ENCODE measurements at places on chromosomes 11 and 22. TPM values are rescaled to one million over a fixed set of nuclear protein-coding genes. Genes with fewer than 3 reads are reported as not detected.

The ZNF280A gene
- total RNA-seq: not detected

The TMEM132A gene
- total RNA-seq: 41.5 TPM

The IGSF9B gene
- 2.2 TPM for total RNA-seq

The FGF19 gene
- total RNA-seq: not detected

The SLC5A1 gene
- total RNA-seq: not detected

The AHNAK gene
- 498 TPM for total RNA-seq

The C11orf87 gene
- total RNA-seq: 1.9 TPM

The HYLS1 gene
- total RNA-seq: 3.1 TPM

The DMC1 gene
- total RNA-seq: 0.56 TPM

The STIM1 gene
- 48.1 TPM for total RNA-seq

The CPT1A gene
- total RNA-seq: 65.2 TPM

The ISX gene
- total RNA-seq: not detected

The SSRP1 gene
- 49.5 TPM for total RNA-seq

The MYRF gene
- 1.0 TPM for total RNA-seq

The KDM4E gene
- not detected for total RNA-seq

The RAB39A gene
- total RNA-seq: not detected

The NLRP14 gene
- total RNA-seq: 0.07 TPM

The LRRC75B gene
- 5.2 TPM for total RNA-seq

The PGA4 gene
- not detected for total RNA-seq

The EHF gene
- 0.20 TPM for total RNA-seq

The MPZL3 gene
- total RNA-seq: 0.59 TPM

The C11orf16 gene
- not detected for total RNA-seq

The ALDH3B1 gene
- total RNA-seq: 25.6 TPM

The SLC17A6 gene
- total RNA-seq: not detected

The TMPRSS6 gene
- total RNA-seq: not detected

The CLCF1 gene
- total RNA-seq: 4.4 TPM

The MMP8 gene
- total RNA-seq: 0.07 TPM

The CHKB gene
- total RNA-seq: 13.7 TPM

The OR52I1 gene
- total RNA-seq: not detected

The KREMEN1 gene
- total RNA-seq: 6.5 TPM

The ADORA2A gene
- total RNA-seq: 1.6 TPM

The NNMT gene
- total RNA-seq: 384 TPM

The BATF2 gene
- total RNA-seq: 0.13 TPM

The IL10RA gene
- total RNA-seq: not detected

The FOXR1 gene
- total RNA-seq: not detected

The NRIP3 gene
- total RNA-seq: 6.8 TPM

The TRIM49D1 gene
- not detected for total RNA-seq

The ZDHHC24 gene
- total RNA-seq: 14.7 TPM

The USH1C gene
- total RNA-seq: not detected

The GAB4 gene
- total RNA-seq: not detected

The SLC6A5 gene
- not detected for total RNA-seq

The POTEH gene
- not detected for total RNA-seq

The SCGB1D2 gene
- not detected for total RNA-seq

The KRTAP5-10 gene
- total RNA-seq: not detected

The MMP11 gene
- total RNA-seq: 37.1 TPM

The KCNQ1OT1 gene
- total RNA-seq: 3.9 TPM

The MAPK1 gene
- 87.1 TPM for total RNA-seq

The CHRNA10 gene
- 1.1 TPM for total RNA-seq

The NCF4 gene
- total RNA-seq: not detected

The UPB1 gene
- total RNA-seq: under 0.01 TPM

The OR8G1 gene
- not detected for total RNA-seq

The HOATZ gene
- total RNA-seq: not detected

The TUBA8 gene
- 0.72 TPM for total RNA-seq

The OR5W2 gene
- not detected for total RNA-seq

The TEX54 gene
- total RNA-seq: not detected

All from smooth muscle cell of the pulmonary artery (primary cell).